NCI-H1436 (cell line): ENCODE measurements at places on chromosomes 7 and 10.

GRCh38 chr7:3501671-3502070 is 200.6 kb downstream of the SDK1 start:
- DNase-seq: no peak

GRCh38 chr10:119353421-119353820 is 146.1 kb downstream of the GRK5 start:
- no peak for DNase-seq

DNA sequence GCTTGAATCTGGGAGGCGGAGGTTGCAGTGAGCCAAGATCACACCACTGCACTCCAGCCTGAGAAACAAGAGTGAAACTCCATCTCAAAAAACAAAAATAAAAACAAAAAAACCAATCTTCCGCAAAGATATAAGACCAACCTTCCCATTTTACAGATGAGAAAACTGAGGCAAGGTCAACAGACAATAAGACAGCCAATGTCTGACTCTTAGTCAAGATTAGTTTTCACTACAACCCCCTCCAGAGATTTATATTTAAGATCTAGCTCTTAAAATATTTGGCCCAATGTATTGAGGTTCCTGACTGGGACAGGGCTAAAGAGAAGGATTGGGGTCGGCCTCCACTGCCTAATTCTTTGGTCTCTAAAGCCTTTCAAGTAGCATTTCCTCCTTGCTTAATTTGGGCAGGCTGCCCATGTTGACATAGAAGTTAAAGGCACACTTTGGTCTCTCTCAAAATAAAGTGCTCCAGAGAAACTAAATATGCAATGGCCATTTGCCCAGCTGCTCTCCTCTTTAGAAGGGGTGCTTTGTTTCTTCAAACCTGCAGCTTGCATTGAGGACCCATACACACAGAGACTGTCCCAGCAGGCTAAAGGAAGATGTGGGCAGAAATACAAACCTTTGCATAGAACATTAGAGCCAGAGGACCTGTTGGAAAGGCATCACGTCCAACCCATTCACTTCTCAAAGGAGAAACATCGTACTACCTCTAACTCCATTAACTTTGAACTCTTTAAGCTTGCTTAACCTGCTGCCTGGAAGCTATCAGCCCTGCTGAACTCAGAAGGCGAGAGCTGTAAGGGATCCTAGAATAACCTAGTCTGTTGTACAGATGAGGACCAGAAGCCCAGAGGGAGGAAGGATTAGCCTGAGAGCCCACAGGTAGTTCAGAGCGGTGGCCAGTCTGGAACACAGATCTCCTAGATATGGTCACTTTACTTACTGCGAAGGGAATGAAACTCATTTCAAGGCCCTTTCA is 3.9 kb downstream of the TECTB start:
- no peak for DNase-seq

DNA sequence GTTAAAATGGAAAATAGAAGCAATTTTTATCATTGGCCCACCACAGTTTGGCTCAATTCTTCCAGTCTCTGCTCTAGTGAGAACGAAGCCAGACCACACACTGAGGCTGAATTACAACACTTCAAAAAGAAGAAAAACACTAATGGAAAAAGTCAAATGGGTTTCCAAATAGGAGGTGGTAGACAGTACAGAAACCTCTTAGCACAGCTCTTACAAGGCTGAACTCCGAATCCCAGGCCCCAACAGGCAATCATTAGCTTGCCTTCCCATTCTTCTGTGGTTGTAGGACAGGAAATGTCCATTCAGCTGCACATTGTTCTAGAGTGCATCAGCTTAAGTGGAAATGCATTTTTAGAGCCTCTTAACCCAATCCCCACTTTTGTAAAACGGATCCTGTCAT is 115.1 kb upstream of the MEOX2 start:
- DNase-seq: no peak

DNA sequence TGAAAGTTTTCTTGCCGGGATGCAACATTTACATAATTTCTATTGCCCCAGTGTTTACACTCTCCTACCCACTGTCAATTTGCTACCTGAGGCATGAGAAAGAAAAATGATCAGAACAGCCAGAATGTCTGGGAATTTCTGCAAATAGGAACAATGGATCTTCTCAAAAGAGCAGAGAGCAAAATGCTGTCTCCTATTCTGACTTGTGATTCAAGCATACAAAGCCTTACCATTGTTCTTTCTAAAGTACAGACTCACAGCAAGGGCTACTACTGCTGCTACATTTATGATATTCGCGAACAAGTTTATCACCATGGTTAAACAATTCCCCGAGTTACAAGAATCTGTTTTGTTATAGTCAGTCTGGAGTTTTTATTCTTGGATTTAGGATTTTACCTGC is 329.9 kb upstream of the CELF2 start:
- DNase-seq: no peak
